Activated naive CD8-positive, alpha-beta T cell treated with anti-CD3 and anti-CD28 coated beads, Interleukin-2, amount 50 U/mL, for 24 hours (primary cell): ENCODE measurements at places on chromosomes 16 and 17.

GRCh38 chr16:78489072-78489471 is 389.6 kb downstream of the WWOX start:
- no peak for DNase-seq

GRCh38 chr17:16491131-16491702 is 776 bp downstream of the LRRC75A start:
- DNase-seq, result peak; percentile 26

GRCh38 chr16:74761665-74762064 is 13.0 kb downstream of the FA2H start:
- DNase-seq, result no peak

- no peak for DNase-seq
Measured at GRCh38 chr16:5450409-5451104, 353.0 kb upstream of the EEF2KMT start.

DNA sequence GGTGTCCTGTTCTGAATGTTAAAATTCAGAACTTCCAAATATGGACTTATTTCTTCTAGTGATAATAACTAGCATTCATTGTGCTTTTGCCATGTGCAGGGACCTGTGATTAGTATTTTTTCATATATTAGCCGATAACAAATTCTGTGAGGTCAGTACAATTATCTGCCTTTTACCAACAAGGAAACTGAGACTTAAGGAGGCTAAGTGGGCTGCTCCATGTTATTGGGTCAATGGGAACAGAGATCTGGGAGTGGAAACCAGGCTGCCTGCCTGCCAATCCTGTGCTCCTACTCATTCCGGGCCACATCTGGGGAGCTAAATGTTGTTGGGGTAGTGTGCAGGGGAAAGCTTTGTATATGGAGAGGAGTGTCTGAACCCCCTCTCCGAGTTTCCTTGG is 3.7 kb downstream of the TMEM106A start:
- DNase-seq, result no peak

DNA sequence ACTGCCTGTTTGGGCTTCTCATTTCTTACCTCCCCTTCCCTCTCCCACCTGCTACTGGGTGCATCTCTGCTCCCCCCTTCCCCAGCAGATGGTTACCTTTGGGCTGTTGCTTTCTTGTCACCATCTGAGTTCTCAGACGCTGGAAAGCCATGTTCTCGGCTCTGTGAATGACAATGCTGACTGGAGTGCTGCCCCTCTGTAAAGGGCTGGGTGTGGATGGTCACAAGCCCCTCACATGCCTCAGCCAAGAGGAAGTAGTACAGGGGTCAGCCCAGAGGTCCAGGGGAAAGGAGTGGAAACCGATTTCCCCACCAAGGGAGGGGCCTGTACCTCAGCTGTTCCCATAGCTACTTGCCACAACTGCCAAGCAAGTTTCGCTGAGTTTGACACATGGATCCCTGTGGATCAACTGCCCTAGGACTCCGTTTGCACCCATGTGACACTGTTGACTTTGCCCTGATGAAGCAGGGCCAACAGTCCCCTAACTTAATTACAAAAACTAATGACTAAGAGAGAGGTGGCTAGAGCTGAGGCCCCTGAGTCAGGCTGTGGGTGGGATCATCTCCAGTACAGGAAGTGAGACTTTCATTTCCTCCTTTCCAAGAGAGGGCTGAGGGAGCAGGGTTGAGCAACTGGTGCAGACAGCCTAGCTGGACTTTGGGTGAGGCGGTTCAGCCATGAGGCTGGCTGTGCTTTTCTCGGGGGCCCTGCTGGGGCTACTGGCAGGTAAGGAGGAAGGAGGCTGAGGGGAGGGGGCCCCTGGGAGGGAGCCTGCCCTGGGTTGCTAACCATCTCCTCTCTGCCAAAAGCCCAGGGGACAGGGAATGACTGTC is at the start of gene CD68:
Gene CD68 (plus strand): TSS at position 638 of the 833 bp plus-strand sequence. CDS start 40 bp downstream, at position 678.
- DNase-seq, result peak; percentile 78

DNA sequence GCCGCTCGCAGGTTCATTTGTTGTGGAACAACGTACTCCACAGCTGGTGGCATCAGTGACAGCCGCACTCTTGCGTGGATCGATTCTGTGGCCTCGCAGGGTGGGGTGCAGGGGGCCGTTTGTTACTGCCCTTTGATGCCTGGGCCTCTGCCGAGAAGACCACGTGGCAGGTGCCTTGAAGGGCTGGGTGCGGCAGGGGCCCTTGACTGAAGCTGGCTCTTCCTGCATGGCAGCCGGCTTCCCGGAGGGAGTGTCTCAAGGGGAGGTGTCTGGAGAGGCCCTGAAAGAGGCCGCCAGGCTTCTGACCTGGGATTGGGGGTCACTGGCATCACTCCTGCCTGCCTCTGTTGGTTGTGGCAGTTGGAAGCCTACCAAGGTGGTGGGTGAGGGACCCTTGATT is 43.8 kb downstream of the TBCD start:
- DNase-seq, result no peak

DNA sequence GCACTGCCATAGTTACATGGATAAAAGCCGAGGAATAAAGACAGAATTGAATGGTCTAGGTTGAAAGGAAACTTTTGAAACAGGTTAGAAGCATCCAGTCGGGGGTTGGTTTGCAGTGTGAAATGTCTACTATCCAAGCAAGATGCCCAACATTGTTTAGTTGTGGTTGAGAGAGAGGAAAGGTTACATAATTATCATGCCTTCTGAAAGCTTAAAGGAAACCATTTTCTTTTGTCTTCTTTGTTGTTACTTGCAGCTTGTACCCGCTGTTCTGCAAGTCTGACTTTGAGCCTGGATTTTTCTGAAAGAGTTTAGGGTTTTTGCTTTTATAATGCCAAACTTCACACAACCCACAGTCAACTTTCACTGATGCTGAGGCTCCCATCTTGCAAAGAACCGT is 167.9 kb downstream of the AXIN2 start:
- DNase-seq, result no peak

- DNase-seq, result no peak
Measured at GRCh38 chr16:66662445-66663194, 33.9 kb downstream of the CMTM4 start.

DNA sequence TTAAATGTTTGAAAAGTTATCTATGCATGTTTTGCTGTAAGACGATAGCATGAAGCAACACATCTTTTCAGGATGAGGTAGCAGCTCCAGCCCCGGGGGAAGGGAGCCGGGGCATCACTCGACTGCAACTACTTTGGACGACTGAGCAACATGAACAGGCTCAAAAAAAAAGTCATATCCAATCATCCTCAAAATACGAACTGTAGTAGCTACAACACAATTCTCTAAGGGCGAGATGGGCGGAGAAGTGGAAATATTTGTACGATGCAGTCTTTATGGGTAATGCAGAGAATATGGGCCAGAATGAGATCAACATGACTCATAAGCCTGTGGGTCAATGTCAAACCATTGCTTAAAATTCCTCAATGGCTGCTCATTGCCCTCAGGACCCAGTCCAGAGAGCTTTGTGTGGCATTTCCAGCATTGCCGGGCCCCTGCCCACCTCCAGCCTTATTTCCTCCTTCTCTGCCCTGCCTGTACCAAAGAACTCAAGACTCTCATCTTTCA is 17.7 kb upstream of the SMURF2 start:
- no peak for DNase-seq

DNA sequence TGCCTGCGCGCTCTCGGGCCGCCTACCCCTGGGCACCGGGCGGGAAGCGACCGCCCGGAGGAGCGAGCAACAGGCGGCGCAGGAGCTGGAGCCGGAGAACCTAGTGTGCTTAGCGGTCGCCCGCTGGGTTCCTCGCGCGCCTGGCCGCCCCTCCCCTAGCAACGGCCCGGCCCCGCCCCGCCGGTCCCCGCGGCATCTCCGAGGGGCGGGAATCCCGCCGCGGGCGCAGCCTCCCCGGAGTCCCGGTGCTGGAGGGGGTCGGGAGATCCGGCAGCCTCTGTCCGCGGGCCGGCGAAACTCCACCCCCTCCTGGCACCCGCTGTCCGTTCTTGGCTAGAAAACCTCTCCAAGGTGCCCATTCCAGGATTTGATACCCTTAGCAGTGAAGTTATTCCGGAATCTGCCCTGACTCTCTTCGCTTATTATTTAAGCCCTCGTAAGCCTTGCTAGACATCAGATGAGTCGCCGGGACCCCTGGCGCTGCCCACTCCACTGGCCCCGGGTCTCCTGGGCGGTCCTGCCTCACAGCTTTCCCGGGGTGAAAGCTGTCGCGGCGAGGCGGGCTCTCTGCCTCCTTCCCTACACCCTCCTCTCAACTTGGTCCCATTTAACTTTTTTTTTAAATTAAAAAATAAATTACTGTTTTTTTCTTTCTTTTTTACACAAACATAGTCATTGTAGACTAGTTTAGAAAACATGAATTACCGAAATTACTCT is at the start of gene RPRML:
Gene RPRML (minus strand): TSS at position 107 of the 717 bp plus-strand sequence. CDS start 246 bp downstream, outside the sequence.
- DNase-seq, result peak; percentile 50

DNA sequence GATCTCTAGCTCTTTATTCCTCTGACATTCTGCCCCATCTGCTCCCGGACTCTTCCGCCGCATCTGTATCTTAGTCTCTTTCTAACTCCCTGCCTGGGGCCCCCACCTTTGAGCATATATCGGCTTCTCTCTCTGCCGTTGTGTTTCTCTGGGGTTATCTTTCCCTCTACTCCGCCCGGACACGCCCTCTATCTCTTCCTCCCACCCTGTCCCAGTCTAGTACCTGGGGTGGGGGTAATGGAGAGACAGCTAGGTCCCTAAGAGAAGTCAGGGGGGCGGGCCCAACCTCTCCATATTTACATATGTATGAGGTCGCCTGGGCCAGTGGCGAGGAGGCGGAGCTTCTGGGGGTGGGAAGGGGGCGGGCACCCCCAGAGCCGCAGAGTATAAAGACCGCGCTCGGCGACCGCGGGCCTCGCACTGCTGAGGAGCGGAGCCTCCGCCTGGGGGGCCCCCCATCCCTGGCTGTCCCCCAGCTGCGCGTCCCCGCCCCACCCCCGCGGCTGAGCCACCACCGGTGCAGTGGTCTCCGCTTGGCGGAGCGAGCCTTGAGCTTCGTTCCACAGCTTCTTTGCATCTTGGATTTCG is at the start of gene ATP1B2:
Gene ATP1B2 (plus strand): TSS at position 418 of the 588 bp plus-strand sequence. CDS start 593 bp downstream, outside the sequence.
- peak; percentile 70 for DNase-seq

DNA sequence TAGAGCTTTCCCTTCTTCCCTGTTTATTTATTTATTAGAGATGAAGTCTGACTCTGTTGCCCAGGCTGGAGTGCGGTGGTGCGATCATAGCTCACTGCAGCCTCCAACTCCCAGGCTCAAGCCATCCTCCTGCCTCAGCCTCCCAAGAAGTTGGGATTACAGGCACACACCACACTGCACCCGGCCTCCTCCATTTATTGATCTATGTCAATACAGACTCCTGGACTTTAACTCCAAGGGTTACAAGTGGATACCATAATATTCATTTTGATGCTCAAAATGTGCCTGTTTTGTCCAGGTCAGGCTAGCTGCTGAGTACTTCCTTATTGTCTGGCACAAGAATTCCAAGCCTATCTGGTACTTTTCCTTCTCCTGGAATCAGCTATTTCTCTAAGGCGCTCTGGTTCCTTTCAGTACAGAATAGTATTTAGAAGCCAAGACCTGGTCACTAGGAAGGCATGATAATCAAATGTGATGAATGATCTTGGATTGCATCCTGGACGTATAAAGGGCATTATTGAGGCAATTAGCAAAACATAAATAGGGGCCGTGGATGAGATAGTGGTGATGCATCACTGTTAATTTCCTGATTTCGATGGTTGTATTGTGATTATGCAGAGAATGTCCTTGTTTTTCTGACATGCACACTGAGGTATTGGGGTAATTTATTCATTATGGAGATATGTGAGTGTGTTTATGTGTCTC is 21.7 kb downstream of the IL4R start:
- no peak for DNase-seq

GRCh38 chr17:1002771-1003555 is 6.0 kb downstream of the TIMM22 start:
- no peak for DNase-seq

DNA sequence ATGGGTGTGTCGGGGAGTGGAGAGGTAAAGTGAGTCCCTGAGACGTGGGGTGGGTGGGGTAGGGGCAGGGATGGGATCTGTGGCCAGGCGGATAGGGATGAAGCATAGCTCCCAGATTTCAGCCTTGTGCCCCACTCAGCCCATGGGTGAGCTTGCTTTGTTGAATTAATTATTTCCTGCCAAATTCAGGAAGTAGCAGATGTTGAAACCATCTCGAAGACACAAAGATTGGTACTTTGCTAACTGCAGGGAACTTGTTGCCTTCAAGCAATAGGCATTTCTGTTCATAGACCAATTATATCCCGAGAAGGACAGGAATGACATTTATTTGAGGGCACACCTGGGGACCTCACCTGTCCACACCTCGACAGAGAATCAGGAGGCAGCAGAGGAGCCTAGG is 11.0 kb upstream of the C16orf74 start:
- no peak for DNase-seq

GRCh38 chr16:72197545-72197944 is 25.6 kb upstream of the PMFBP1 start:
- no peak for DNase-seq

- DNase-seq, result no peak
Measured at GRCh38 chr17:33138627-33139026, 147.0 kb downstream of the SPACA3 start.

DNA sequence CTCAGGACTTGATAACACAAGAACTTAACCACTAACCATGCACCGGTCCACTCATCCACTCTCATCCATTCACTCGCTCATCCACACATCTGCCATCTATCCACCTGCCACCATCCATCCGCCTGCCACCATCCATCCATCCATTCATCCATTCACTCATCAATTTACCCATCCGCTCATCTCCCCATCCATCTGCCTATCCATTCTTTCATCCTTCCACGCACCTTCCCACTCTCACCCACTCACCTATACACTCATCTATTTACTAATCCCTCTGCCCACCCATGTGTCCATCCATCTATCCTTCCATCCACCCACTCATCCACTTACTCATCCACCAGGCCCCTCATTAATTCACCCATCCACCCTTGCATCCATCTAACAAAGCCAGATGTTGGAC is 131.0 kb downstream of the MRM1 start:
- no peak for DNase-seq

GRCh38 chr16:48409839-48410632 is 24.8 kb upstream of the SIAH1 start:
- no peak for DNase-seq

- no peak for DNase-seq
Measured at GRCh38 chr17:69228018-69228417, 606 bp downstream of the ABCA10 start.

DNA sequence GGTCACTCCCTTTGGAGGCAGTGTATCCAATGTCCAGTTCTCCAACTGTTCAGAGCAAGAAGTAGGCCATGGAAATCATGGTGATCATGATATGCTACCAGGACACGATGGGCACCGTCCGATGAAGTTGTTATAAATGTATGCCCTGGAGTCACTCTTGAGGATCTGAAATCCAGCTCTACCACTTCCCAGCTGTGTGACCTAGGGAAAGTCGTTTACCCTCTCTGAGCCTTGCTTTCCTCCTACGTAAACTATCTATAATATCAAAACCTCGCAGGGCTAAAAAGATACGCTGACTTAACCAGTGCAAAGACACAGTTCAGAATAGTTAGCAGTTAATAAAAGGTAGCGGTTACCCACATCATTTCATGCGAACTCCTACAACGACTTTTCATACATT is 194.2 kb downstream of the XYLT1 start:
- DNase-seq, result no peak
